ENCODE measurements at places on chromosomes 13 and 19. TPM values are rescaled to one million over a fixed set of nuclear protein-coding genes. Genes with fewer than 3 reads are reported as not detected.

The COLGALT1 gene
- total RNA-seq, result 113 TPM

The OR7G3 gene
- not detected for total RNA-seq

The TTC9B gene
- not detected for total RNA-seq

The ZMYM5 gene
- total RNA-seq, result 23.5 TPM

The SMAD9 gene
- 2.8 TPM for total RNA-seq

The SHISA7 gene
- not detected for total RNA-seq

The RNF126 gene
- total RNA-seq, result 46.4 TPM

The CLEC4M gene
- total RNA-seq, result not detected

The ZNF729 gene
- not detected for total RNA-seq

The NLRP7 gene
- not detected for total RNA-seq

The VSTM1 gene
- total RNA-seq, result not detected

The KISS1R gene
- total RNA-seq, result not detected

The ZNF526 gene
- 24.8 TPM for total RNA-seq

The ASF1B gene
- total RNA-seq, result 2.2 TPM

The B9D2 gene
- total RNA-seq, result 4.9 TPM

The ZNF738 gene
- total RNA-seq, result 2.7 TPM

The SIAH3 gene
- not detected for total RNA-seq

The MCF2L gene
- total RNA-seq, result 2.1 TPM

All from hair follicle dermal papilla cell (primary cell).